GM13976 (cell line): ENCODE measurements at places on chromosomes 2 and 18.

DNA sequence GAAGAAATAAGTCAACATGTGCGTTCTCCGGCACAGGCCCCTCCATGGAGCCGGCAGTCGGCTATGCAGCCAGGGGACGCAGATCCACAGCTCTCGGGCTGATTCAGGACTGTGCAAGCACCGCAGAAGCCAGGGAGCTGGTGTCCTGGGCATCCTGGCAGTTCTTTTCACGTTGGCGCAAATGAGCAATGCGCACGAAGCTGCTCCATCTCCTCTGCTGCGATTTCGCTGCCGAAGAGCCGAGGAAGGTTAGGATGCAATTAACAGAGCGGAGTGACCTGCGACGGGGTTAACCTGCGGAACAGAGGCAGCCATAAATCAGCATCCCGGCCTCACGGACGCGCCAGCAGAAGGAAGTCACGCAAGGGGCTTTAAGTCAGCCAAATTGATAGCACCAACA, 107.1 kb upstream of the POU3F3 start:
- DNase-seq: no peak

GRCh38 chr2:62539606-62540407, 33.8 kb upstream of the TMEM17 start:
- DNase-seq: no peak

DNA sequence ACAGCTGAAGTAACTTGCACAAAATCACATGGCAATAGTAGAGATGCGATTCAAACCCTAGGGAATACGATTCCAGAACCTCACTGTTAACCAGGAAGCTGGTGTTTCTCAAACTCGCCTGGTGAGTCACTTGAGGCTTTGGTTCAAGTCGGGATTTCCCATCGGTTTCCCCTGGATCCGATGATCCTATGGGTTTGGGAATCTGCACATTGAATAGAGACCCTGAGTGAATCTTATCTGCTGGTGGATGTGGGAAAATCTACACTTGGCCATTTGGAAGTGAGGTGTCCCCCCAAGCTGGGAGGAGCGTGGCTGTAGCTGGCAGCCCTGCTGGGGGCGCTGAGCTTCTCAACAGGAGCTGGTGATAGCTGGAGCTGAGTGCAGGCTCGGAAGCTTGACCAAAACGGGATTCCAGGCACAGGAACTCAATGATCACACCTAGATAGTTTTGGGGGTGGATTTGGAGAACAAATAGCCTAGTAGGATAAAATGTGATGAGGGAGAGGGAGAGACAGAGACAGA, 135.4 kb downstream of the PRKCE start:
- no peak for DNase-seq

- no peak for DNase-seq
These were observed 84.9 kb downstream of the MAPK4 start for GRCh38 chr18:50644807-50645206.

DNA sequence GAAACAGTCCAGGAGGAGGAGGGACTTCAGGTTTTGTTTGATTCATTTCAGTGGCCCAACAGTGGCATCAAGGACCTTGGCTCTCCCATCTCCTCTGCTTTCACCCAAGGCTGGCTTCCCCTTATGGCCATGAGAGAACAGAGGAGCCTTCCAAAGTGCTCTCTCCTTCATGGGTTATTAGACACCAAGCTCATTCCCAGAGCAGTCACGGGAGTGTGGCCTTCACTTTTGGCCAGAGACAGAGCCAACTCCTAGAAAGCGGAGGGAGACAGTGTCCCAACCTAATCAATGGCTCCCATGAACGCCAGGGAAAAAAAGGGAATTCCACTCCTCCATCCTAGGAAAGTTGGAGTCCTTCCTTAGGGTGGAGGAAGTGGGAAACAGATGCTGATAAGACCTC, 871 bp upstream of the DUSP28 start:
- no peak for DNase-seq
